Activated T-helper 2 cell treated with anti-CD3 and anti-CD28 coated beads, Interferon-gamma antibody, Interleukin-2, Interleukin-4, amounts not matched to agents 10 μg/mL and 5 μg/mL and 100 μg/mL, durations not matched to agents 14 hours and 24 hours and 36 hours (primary cell): ENCODE measurements at places on chromosomes 11 and 22. TPM values are rescaled to one million over a fixed set of nuclear protein-coding genes. Genes with fewer than 3 reads are reported as not detected.

GRCh38 chr11:61087426-61088119, 14.7 kb upstream of the CD5 start:
- H3K27me3 ChIP-seq, result no peaks in the 10 kb centered on the region
- peak overlapping the region; percentile 81 for H3K27ac ChIP-seq
- peak overlapping the region; percentile 45 for H3K4me3 ChIP-seq

GRCh38 chr11:123778511-123778910, 24.2 kb upstream of the OR6X1 start:
- no peak overlapping the region for H3K4me3 ChIP-seq
- no peak overlapping the region for H3K27ac ChIP-seq
- DNase-seq, result no peak
- peaks cover 3% of the 10 kb centered on the region for H3K4me1 ChIP-seq

DNA sequence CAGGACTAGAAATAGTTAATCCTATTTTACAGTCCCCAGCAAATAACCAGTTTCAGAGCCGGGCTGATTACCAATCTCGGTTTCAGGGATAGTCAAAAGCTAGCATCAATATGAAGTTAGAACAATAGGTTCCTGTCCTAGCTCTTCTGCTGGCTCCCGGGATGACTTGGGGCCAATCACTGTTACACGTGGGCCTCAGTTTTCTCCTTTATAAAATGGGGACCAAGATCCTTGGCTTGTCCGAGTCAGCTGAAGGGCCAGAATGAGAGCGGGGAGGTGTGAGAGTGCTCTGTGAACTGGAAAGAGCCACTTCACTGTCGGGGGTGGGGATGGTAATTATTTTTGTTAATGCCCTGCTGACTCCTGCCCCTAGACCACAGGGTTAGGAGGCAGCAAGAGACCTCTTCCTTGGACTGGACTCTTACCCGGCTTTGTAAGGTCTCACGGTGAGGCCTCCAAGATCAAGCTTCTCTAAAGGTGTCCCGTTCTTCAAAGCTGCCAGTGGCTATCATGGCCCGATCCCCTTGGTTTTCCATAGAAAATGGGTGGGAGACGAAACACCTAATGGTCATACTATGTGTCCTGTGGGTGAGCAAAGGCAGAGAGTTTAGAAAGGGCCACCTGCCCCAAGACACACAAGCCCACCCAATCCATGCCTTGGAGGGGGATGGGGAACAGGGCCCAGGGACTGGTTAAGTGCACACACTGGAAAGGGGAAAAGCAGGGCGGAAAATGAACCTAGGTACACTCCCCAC, 1.4 kb downstream of the UCP2 start:
- peak overlapping the region; percentile 98 for H3K27ac ChIP-seq
- peaks cover 64% of the 10 kb centered on the region for H3K36me3 ChIP-seq
- peak overlapping the region; percentile 100 for H3K4me3 ChIP-seq
- DNase-seq, result no peak
- no peaks in the 10 kb centered on the region for H3K27me3 ChIP-seq
- peaks cover 51% of the 10 kb centered on the region for H3K4me1 ChIP-seq

- peaks cover 16% of the 10 kb centered on the region for H3K4me1 ChIP-seq
- DNase-seq, result no peak
- H3K4me3 ChIP-seq, result peak overlapping the region; percentile 3
- H3K36me3 ChIP-seq, result peaks cover 45% of the 10 kb centered on the region
These were observed 46.7 kb upstream of the RAB1B start for GRCh38 chr11:66221726-66222236.

KCNJ5 gene
- not detected in 2 replicates for total RNA-seq
